ENCODE measurements at places on chromosomes 7 and 10.
A peak's percentile ranks its signal among the peaks of the same experiment; 100 is the strongest.

- no peak for DNase-seq
Observed at GRCh38 chr7:117004899-117005298, 51.6 kb downstream of the ST7 start.

DNA sequence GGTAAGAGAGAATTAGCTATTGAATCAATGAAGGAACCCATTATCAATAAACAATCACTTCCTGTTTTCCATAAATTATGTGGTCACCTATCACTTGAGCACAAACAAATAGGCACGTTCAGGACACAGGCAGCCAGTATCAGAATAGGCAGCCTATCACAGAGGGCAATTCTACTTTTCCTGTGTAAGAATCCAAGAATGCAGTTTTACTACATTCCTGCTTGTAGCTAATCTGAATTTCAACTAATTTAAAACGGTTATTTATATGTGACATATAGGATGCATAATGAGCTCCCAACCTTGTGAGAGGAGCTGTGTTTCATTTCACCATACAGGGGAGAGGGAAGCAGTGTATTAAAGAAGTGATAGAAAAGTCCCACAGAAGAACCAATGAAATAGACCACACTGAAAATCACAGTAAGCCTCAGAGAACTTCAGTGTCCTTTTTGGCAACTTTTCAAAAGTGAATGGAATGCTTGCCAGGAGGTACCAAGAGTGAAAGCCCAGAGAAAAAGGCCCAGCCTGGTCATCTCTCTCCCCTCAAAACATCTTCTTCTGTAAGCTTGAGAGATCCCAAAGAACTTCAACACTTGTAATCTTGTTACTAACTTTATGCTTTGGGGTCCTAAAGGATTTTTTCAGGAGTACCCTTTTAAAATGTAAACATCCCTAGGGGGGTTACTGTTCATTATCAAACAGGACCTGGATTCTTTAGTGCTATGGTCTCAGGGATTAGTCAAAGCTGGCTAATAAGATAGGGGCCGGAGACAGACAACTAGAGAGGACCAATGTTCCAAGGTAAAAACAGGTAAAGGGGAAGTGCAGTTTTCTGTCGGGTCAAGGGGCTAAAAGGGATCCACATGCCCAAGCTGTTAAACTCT, 1.3 kb downstream of the IMMP2L start:
- DNase-seq, result peak; percentile 20

DNA sequence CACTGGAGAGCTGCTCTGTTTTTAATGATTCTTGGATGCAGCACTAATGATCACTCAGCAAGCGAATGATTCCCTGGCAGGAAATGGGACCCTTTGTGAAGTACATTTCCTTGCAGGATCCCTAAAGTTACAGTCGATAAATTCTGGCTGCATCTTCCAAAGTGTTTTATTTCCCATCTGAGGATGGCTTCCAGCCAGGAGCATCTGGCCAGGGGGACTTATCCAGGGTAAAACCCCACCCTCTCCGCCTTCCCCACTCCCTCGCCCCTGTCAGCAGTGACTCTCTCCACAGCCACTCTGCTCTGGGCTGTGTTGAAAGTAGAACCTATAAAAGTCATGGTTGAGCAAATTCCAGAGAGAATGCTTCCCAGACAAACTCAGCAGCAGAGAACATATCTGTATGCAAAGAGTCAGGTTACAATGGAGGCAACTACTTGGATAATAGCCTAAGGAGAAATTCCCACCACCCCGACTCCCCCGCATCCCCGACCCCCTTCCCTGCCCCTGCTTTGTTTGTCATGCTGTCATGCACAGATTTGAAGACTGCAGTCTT, 111.0 kb upstream of the ANLN start:
- no peak for DNase-seq

DNA sequence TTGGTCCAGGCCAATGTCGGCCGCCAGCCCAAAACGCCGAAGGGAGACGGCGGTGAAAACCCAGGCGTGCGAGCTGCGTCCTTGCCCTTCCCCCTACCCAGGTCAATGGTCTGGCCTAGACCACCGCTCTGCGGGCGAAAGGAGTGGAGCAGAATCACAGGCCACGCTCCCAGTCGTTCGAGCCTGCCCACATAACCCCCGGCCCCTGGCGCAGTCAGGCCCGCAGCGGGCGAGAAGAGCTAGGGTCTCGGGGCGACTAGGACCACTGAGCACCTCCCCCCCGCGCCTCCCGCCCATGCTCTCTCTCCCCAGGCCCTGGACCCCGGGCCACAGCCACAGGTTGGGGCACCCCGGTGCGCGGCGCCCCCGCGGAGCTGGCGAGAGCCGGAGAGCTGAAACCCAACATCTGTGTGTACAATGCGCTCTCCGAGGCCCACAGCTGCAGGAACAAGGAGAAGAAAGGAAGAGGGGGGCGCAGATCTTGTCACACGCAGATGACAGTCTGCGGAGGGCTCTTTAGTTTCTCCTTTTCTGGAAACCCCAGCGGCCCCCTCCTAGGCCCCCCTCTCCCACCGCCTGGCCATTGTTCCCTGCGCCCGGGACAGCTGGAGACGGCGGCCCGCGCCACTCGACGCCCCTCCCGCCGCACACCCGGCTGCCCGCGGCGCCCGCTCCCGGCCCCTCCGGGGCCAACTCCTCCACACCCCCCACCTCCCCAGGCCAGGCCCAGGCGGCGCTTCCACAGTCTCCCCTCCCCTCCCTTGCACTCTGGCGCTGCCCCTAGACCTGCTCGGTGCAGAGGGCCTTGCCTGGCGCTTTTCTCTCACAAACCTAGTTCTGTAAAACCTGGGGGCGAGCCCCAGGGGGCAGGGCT, 355.0 kb downstream of the DNAJB6 start:
- DNase-seq, result no peak

DNA sequence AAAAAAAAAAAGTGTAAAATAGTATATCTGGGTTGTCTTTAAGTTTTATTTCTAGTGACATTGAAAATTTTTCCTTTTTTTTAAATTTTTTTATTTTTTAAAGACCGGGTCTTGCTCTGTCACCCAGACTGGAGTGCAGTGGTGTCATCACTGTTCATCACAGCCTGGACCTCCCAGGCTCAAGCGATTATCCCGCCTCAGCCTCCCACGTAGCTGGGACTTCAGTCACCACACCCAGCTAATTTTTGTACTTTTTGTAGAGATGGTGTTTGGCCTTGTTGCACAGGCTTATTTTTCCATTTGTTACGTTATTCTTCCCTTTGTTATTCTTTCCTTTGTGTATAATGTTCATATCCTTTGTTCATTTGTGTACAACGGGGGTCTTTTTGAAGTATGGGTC, 30.1 kb downstream of the TSPAN14 start:
- no peak for DNase-seq

DNA sequence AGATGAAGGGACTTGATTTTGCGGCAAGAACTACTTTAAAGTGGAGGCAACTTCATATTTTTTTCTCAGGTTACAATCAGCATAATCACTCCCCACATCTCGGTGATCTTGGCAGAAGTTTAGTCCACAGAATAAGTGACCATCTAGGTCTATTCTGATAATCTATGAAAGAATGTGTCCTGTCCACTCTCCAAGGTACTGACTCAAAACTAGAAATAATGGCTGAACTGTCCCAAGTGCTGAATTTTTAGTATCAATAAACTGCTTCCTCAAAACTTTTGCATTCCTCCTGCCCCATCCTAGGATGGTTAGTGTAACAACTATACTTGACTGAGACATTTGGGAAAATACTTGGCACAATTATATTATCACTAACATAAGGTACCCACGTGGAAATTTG, 10.9 kb upstream of the CHRM2 start:
- DNase-seq, result peak; percentile 23

All from urothelium cell line (cell line).